Activated CD8-positive, alpha-beta T cell treated with anti-CD3 and anti-CD28 coated beads for 36 hours (primary cell): ENCODE measurements at places on chromosomes 2 and 18.

DNA sequence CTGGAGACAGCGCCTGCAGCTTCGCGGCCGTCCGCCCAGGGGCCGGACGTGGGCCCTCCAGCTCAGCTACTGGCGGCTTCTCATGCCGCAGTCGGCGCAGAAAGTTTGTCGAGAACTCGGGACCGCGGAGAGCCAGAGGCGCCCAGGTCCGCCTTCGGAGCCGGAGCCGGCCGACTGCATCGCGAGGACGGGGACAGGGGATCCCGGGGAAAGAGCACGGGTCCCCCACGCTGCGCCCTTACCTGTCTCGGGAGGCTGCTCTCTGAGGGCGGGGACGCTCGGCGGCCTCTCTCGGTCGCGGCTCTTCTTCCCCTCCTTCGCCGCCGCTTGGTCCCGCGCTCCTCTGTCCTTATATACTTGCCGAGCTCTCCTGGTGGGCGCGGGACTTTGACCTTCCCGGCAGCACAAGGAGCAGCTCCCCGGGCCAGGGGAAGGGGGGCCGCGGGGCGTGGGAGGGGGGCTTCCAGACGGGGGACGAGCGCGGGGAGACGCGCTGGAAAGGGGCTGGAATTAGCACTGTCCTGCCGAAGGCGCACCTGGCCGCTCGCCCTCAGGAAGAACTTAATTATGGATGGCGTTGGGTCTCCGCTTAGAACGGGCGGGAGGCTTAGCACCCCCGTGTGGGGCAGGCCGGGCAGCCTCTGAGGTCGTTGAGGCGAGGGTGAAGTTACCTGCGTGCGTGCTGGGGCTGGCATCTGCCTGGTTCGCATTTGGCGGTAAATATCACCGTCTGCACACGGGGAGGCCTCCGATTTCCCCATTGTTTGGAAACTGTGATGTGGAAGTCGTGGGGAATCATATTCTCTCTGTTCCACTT lies at the start of gene POMC:
POMC (minus strand) TSS at position 325 of the 817 bp plus-strand sequence. CDS start 3,808 bp downstream, outside the sequence.
- DNase-seq = peak; percentile 37

GRCh38 chr2:108243566-108243965 lies 3.8 kb downstream of the SULT1C3 start:
- no peak for DNase-seq

DNA sequence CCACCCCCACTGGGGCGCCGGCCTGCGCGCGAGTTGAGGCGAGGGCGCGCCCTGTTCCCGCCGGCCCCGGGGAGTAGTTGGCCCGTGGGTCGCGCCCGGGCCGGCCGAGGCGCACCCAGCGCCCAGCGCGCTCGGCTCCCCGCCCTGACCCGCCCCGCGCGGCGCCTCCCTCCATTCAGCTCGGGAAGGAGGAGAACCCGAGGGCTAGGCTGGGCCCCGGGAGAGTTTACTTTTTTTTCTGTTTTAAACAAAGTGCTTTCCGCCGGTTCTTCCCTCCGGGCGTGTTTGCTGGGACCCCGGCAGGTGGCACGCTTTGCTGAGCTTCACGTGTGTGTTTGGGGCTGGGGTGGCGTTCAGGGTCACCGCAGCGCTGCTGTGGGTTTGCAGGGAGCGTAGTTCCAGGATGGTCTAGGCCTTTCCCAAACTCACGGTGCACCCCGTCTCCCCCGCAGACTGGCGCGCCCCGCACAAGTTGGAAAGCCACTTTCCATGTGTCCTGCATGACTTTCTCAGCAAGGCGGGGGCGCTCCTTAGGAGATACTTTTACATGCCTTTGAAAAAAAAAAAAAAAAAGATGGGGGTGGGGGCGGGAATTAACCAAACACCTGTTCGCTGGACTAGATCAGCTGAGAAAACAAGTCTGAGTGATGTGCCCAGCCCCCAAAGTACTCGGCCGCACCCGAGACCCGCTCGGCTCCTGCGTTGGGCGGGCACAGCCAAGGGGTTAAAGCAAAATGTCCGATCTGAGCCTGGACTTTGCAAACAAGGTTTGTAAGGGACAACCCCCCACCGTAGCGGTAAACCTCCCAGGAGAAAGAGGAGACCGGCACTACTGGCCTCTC lies 825 bp downstream of the ITGA6 start:
- peak; percentile 70 for DNase-seq

GRCh38 chr2:218428846-218429558 lies 10.1 kb downstream of the VIL1 start:
- no peak for DNase-seq

GRCh38 chr18:25005541-25006403 lies 346.2 kb downstream of the ZNF521 start:
- DNase-seq = no peak

DNA sequence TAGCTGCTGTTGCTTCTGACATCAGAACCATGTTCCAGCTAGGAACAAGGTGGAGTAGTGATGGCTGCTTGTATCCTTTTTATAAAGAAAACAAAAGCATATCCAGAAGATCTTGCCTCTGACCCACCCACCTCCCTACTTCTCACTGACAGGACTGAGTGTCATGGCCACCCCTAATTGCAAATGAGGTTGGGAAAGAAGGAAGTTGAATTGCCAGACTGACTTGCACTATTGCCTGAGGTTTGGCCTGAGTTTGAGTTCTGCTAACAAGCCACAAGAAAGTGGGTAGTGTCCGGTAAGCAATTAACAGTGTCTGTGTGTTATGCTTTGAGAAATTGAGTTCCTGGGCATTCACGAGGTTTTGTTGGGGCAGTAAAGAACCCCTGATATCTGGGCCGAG lies 22.8 kb downstream of the SGPP2 start:
- no peak for DNase-seq

DNA sequence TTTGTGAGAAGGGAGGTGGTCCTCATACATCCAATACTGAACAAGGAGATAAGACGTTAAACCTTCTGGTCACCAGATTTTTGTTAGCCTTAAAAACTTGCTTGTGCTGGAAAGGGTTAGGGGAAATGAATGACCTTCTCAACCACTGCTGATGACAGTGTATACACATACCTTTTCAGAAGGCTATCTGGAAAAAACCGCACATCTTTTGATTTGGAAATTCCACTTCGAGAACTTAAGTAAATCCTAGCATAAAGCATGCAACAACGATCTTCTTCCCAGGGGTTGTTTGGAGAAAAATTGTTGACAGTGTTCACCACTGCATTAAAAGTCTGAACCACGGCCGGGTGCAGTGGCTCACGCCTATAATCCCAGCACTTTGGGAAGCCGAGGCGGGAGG lies 7.6 kb downstream of the YWHAQ start:
- DNase-seq = no peak

- DNase-seq = peak; percentile 55
Measured at GRCh38 chr2:237691029-237691907, 63.9 kb downstream of the LRRFIP1 start.

- no peak for DNase-seq
Measured at GRCh38 chr2:33494155-33494779, 17.8 kb downstream of the RASGRP3 start.

DNA sequence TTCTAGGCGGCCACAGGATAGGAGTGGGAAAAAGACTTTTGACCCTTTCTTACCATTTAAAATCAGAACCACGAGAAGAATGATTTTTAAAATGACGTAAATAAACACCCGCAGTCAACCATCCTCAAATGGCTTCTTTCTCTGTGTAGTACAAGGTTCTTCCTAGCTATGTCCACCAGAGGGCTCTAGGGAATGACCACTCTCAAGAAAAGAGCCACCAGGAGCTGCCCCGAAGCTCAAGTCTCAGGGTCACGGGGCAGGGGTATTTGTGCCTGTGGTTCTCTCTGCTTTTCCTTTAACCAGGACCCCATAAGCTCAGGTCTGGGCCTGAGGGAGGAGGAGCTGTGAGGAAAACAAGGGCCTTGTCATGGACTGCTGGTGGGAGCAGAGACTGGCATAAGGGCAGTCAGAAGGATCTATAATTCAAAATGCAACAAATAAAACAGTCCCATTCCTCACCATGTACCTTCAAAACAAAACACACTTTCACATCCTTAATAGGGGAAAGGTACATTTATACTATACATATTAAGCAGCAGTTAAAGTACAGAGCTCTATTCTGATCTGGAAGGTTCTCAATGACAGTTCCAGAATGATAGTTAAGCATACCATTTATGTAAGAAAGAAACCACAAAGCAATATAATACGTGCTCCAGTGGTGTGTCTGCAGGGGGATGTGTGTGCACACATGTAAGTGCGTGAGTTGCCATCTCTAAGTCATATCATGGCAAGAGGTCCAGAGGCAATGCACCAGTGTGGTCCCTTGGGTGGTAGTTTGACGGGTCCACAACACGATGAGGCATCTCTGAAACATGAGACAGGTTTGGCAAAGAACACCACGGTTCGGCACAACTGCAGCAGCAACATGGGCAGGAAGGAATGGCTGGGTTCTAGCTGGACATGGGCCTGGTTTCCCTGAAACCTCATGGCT lies 18.6 kb downstream of the LYPD1 start:
- no peak for DNase-seq

- DNase-seq = no peak
Measured at GRCh38 chr2:54557211-54557600, 101.1 kb downstream of the SPTBN1 start.

DNA sequence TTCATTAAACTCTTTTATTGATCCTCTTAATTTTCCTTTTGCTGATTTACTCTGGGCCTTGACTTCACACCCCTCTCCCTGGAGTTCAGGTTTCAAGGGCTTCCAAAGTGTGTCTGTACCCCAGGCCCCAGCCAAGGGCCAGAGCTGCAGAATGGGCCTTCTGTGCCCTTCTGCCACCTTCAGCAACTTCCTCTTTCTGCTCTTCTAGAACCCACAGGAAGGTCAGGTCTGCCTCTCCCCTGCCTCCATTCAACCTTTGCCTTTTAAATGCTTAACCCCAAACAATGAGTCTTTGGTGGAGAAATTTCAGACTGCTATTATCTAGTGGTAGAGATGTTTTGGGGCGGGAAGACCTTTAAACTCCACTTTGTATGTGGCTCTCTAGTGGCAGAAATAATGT lies 63.1 kb downstream of the TSN start:
- DNase-seq = no peak

- peak; percentile 17 for DNase-seq
Measured at GRCh38 chr2:74777161-74777900, 56.6 kb upstream of the HK2 start.

- no peak for DNase-seq
Measured at GRCh38 chr2:215530191-215530968, 94.5 kb upstream of the FN1 start.

DNA sequence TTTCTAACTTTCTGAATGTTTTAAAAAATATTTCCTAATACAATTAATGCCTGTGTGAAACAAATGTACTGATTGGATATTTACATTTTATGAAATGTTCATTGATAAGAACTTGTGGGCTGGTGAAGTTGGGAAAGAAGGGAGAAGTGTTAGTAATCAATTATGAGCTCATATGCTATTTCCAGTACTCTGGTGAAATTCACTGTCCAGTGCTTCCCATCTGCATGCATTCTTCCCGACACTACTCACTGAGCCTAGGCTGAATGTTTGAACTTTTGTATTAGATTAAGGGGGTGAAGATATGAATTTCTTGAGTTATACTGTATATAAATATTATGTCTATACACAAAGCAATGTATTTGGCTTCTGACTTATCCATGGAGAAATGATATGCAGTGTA lies 36.0 kb downstream of the SKA1 start:
- no peak for DNase-seq

DNA sequence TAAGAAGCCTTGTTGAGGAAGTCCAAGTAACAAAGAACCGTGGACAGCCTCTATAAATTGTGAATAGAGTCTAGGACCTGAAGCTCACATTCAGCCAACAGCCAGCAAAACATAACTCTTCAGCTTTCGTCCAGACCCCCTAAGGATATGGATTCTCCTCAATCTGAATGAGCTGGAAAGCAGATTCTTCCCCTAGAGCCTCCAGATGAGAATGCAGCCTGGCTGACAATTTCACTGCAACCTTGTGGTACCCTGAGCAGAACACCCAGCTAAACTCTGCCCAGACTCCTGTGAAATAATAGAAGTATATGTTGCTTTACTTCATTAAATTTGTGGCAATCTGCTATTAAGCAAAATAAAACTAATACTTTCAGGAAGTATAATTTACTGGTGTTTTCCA lies 483.5 kb upstream of the SLC8A1 start:
- no peak for DNase-seq

- no peak for DNase-seq
Measured at GRCh38 chr18:6487968-6488367, 73.3 kb upstream of the L3MBTL4 start.

- no peak for DNase-seq
Measured at GRCh38 chr2:239684996-239685395, 284.2 kb upstream of the HDAC4 start.

- DNase-seq = no peak
Measured at GRCh38 chr2:66890166-66890742, 455.3 kb downstream of the MEIS1 start.

DNA sequence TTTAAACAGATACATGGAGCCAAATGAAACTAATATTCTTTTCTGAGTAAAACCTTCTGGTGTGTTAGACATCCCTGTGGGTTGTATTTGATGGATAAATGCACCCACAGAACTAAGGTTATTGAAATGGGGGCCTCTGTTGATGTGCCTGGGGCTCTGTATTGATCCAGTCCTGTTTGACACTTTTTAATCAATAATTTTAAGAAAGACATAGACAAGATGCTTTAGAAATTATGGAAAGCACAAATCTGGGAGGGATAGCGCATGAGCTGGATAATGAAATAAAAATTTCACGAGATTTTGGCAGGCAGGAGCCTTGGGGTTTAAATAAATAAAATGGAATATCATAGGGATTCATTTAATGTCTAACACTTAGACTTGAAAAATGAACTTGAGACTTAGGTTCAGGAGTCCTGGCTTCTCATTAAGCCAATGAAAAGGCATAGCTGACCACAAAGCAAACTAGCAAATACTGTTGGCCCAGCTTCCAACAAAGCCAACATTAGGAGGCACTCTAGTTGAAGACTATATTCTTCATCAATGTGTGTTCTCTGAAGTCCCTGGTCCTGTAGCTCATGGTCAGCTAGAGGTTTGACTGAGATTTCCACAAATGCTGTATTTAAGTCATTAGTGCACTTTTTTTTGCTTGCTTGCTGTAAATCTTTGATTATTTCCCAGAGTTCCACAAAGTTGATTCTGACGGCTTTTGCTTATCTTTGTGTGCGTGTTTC lies 64.2 kb upstream of the SH3RF3 start:
- no peak for DNase-seq

GRCh38 chr2:203893401-203893800 lies 25.8 kb downstream of the CTLA4 start:
- no peak for DNase-seq

DNA sequence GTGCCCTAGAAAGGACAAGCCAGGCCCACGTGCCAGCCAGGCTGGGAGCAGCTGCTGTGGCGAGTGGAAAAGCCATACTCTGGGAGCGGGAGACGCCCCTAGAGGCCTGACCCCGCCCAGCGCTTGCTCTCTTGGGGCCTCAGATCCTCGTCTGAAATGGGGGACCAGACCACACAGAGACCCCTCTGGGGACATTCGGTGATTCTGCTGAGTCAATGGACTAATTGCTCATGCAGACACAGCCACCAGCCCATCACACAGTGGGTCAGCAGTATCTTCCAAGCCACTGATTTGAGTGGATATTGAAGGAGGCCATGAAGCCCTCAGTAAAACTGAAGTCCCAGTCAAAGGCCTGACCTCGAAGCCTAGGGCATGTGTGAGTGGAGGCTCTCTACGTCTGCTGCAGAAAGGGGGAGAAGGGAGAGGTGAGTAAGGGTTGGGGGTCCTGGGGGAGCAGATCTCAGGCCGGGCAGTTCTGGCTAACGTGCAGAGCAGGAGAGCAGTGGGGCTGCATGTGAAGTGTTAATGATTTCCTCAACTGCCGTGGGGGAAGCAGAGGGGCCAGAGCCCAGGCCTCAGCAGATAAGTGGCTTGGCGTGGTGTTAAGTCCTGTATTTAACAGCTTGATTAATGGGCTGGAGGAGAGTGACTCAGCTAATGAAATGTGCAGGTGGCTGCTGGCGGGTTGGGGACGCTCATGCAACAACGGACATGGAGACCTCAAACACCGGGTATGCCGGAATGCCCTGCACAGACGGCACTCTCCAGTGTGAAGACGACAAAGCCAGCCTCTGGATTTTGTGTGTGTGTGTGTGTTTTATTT lies 104.4 kb upstream of the TWIST2 start:
- no peak for DNase-seq
